ENCODE measurements at places on chromosomes 11 and 22. TPM values are rescaled to one million over a fixed set of nuclear protein-coding genes. Genes with fewer than 3 reads are reported as not detected.

Gene IL10RA
- 6.7 TPM for total RNA-seq

- DNase-seq: no peak
Observed at GRCh38 chr11:65389294-65389980, 3.0 kb downstream of the FRMD8 start.

Gene PITPNB
- total RNA-seq: 32.3 TPM

GRCh38 chr11:130212431-130212961 lies 52.9 kb downstream of the ST14 start:
- no peak for DNase-seq

All from occipital lobe (tissue), 3 donors.